DMS79 treated with DMSO at 0.1 percent for 48 hours (cell line): ENCODE measurements at places on chromosomes 3 and 15.

DNA sequence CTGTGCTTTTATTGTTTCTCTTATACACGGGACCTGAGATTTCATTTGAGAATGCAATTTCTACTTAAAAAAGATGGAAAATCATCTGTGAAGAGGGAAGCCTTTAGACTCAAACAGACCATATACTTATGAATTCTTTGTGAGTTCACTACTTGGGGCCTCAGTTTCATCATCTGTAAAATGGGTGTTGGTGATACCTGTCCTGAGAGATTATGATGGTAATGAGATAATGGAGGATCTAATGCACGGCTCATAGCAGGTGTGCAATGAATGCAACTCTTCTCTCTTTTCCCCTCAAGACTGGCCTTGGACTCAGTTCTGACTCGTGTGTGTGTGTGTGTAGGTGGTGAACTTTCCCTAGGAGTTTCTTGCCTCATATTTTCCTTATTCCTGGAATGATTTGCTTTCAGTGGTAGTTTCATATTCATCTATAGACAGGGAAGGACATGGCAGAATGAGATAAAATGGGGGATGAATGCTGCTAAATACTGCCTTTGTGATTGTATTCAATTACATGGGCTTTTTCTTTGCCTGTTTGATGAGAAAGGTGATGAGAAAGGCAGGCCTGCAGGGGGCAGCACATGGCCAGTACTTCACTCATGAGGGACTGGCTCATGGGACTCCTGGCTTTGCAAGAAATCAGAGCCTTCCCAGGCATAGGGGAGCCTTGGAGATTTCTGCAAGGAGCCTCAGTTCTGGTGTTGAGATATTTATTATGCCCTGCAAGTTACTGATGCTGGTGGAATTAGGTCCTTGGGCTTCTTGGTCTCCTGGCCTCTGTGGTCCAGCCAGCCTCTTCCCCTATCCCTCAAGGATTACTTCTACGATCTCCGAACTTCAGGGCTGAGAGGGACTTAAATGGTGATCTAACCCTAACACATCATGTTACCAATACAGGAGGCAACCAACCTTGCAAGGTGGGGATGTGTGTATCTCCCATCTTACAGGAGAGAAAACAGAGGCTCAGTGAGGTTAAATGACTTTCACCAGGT is 70.7 kb downstream of the RPLP1 start:
- peak; percentile 20 for DNase-seq

GRCh38 chr15:86911022-86911421 is 831.4 kb downstream of the AGBL1 start:
- no peak for DNase-seq

GRCh38 chr15:81516461-81516860 is 142.4 kb upstream of the TMC3 start:
- DNase-seq = no peak

GRCh38 chr15:101689901-101690300 is 34.4 kb downstream of the TARS3 start:
- no peak for DNase-seq

- no peak for DNase-seq
Measured at GRCh38 chr3:188746291-188746783, 425.4 kb upstream of the TPRG1 start.

- peak; percentile 44 for DNase-seq
Measured at GRCh38 chr3:177640319-177640965, 443.2 kb upstream of the TBL1XR1 start.

DNA sequence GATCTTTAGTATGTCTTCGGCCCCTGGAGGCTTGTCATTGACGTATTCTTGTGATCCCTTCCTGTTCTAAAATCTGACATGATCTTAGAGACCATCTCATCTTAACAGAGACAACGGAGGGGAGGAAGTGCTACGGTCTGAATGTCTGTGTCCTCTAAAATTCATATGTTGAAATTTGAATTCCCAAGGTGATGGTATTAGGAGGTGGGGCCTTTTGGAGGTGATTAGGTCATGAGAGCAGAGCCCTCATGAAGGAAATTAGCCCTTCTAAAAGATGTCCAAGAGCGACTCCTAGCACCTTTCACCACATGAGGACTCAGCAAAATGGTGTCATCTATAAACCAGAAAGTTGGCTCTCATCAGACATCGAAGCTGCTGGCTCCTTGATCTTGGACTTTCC is 233.2 kb upstream of the CMC1 start:
- no peak for DNase-seq

GRCh38 chr3:197749315-197749600 is 425 bp upstream of the FYTTD1 start:
- DNase-seq = peak; percentile 91

DNA sequence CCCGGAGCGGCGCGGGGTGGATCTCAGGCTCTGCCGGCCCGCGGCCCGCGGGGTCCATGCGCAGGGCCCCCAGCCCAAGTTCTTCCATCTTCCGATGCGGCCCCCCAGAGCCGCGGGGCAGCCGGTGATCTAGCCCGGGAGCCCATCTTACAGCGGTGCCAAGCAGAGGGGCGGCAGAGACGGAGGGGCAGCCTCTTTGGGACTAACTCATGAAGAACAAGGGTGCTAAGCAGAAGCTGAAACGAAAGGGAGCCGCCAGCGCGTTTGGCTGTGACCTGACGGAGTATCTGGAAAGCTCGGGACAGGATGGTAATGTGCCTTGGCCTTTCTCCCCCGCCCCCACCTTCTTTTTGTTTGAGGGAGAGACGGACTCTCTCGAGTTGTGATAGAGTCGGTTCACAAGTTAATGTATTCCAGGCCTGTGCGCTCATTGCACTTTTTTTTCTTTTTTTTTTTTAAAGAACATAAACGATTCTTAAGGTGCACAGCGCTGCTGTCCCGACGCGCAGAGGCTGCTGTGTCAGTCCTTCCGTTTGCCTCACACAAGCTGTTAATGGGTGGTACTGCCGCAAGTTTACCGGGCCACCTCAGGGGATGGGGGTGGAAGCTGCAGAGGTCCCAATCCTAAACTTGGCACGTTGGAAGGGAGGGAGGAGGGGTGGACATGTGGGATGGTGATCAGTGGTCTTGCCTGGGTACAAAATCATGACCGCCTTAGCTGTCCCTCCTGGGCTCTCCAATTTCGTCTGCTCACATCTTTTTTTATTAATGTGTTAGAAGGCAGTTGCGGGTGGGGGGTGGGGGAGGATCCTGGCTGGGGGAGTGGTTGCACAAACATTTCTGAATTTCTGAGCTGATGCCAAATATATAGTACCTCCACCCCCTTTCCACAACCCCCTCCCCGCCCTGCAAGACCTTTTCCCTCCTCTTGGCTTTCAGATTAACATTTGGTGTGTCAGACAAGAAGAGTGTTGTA is 801 bp downstream of the ARHGAP31 start:
- peak; percentile 29 for DNase-seq

- DNase-seq = no peak
Measured at GRCh38 chr3:56911363-56911762, 109.6 kb upstream of the ARHGEF3 start.

DNA sequence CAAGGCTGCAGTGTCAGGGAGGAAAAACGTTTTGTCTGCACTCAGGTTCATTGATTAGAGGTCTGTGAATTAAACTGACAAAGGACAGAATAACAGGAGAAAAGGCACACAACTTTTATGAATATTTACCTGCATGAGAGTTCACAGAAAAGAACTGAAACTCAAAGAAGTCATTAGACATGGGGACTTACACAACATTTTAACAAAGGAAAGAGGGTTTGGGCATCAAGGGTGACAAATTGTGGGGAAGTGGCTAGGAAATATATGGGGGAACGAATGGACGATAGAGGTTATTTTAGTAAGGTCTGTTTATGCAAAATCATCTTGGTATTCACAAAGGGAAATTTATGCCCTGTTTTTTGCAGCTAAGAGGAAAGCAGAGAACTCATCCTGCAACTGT is 65.6 kb upstream of the C15orf39 start:
- DNase-seq = no peak

DNA sequence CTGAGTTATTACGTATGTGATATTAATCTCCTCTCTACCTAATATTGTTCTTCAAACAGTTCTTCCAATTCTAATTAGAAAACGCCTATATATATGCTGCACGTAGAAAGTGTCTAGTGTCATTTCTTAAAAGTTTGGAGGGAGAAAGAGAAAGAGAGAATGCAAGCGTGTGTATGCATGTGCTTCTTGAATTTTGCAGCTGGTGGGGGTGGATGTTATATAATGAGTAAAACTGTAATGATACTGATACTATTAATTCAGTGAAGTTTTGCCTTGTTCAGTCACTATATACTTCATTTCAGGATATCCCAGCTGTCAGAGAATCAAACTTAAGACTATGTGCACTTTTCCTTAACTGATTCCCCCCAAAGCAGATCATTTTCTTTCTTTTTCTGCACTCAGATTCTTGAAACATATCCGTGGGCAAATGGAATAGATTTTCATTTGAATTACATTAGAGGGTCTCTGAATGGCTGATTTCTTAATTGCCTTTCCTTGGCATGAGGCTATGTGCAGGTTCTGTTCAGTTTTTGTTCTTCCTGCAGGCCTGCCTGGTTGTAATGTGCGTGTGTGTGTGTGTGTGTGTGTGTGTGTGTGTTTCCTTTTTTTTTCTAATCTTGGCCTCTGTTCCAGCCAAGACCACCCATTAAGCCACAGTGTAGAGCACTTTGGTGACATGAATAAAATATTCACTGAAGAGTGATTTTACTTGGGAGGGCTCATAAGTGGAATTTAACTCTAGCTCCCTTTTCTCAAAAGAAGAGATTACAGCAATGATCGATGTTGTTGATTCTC is 617.5 kb downstream of the RBMS3 start:
- DNase-seq = no peak

- no peak for DNase-seq
Measured at GRCh38 chr3:58102976-58103451, 94.8 kb downstream of the FLNB start.

DNA sequence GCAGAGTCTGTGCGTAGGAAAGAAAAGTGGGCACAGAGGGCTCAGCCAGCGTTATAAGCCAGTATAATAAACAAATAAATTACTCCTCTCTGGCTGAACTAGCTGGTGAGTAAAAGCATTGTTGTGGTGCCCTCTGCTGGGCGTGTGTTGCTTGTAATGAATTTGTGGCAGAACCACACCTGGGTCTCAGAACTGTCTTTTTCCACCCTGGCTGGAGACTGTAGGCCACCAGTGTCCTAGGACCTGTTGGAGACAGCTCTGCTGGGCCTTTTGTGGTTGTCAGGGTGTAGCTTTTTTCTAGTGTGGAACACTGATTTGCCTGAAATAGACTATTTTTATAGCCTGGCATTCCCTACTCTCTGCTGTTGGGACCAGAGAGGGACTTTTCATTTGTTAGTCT is 130.5 kb upstream of the EIF1B start:
- peak; percentile 29 for DNase-seq

DNA sequence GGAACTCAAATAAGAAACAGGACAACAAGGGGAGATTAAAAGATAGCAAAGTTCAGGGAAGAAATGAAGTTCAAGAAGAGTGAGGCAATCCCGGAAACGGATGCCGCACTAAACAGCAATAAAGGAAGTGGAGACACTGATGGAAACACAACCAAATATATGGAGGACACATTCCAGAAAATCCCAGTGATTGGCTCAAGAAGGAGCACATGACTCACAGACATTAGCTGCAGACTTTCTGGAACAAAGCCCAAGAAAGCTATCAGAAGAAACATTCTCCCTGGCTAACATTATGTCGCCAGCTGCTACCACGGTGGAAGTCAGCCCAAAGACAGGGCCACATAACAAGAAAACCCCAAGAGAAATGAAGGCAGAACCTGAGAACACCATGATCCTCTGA is 18.1 kb upstream of the VGLL4 start:
- no peak for DNase-seq

DNA sequence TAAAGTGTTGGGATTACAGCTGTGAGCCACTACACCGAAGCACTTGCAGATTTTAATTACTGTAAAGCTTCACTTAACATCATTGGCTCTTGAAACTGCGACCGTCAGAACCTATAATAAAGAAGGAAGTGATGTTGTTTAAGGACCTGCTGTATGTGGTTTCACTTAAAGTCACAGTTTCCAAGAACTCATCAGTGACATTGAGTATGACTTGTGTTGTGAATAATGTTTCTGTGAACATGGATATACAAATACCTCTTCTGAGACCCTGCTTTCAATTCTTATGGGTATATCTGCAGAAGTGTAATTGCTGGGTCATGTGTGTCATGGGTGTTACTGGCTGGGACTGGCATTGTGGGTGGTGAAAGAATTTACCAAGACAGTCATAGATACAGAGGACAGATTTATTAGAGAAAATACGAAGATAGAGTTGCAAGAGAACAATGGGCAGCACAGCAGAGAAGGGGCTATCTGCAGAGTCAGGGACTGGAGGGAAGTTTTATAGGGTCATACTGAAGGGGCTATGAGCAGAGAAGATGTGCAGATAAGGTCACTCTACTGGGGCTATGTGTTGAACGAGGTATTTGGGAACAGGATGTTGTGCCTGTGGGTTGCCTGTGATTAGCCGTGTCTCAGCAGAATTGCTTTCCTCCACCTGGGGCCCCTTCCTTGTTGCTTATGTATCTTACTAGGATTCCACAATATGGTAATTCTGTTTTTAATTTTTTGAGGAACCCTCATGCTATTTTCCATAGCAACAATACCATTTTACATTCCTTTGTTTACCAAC is 4.5 kb downstream of the NDUFB5 start:
- peak; percentile 4 for DNase-seq

DNA sequence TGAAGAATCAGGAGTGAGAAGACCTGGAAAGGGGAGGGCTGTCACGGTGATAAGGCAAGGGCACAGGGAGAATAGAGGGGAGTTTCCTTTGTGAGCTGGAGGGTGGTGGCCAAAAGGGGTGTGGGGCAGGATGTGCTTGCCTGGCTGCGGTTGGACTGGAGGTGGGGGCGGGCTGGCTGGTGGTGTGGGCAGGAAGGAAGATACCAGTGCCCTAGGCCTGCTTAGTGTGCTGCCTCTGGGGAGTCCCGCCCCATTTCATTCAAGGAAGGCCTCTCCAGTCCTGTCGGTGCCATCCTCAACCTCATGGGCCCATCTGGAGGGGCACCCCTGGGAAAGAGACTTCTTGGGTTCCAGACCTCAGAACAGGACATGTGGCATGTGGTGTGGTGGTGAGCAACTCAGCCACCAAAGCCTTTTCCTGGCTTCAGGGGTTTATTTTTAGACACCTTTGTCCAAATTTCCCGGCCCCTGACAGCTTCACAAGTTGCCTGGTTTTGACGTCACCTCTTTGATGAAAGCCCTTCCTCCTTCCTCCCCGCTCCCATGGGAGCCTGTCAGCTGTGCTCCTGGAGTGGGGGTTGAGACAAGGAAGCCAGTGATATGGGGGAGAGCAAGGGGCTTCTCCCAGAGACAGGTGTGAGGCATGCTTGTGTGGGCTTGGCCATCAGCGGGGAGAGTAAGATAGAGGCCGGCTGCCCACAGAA is 15.6 kb downstream of the TEX264 start:
- no peak for DNase-seq

DNA sequence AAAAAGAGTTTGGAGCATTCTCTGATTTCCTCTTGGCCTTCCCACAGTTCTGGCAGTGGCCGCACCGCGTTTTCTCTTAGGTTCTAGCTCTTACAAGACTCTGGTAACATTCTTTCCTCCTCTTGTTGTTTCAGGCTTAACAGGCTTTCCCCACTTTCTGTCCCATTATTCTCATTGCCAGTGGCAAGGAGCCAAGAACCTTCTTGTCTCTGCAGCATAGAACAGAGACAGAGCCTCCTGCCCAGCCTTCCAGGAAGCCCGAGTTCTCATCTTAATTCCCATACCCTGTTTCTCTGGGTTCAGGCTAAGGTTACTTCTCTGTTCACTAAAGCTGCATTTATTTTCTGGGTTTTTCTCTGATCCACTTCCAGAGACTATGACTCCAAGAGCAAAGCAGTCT is 61.1 kb downstream of the DUT start:
- no peak for DNase-seq
